Right atrium auricular region (tissue), 2 donors: ENCODE measurements at places on chromosomes 5 and 9. TPM values are rescaled to one million over a fixed set of nuclear protein-coding genes. Genes with fewer than 3 reads are reported as not detected.
A peak's percentile ranks its signal among the peaks of the same experiment; 100 is the strongest.

The FGD3 gene
- 3.3 TPM for total RNA-seq

- no peaks in the 10 kb centered on the region for H3K4me1 ChIP-seq
- no peak overlapping the region for H3K27ac ChIP-seq
- no peak overlapping the region for H3K4me3 ChIP-seq
- H3K36me3 ChIP-seq, result no peaks in the 10 kb centered on the region
- no peaks in the 10 kb centered on the region for H3K27me3 ChIP-seq
These were observed 55.3 kb downstream of the RANBP17 start for GRCh38 chr5:170917113-170917512.

The ARHGEF28 gene
- total RNA-seq, result 2.9 TPM

DNA sequence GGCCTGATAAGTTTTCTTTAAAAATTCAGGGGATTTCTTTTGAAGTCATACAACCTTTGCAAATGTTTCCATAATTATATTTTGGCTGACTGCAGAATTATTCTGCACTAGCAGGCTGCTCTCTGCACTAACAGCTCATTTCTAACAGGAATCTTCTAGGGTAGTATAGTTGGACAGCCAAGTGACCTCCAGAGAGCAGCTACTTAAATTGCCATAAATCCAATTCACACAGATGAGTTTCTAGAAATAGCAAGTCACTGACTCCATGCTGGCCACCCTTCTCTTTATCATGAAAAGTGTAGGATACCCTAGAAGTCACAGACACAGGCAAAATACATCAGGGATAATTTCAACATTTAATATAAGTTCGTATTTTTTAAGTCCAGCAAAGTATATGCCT lies 110.9 kb upstream of the TARS1 start:
- no peaks in the 10 kb centered on the region for H3K4me1 ChIP-seq
- H3K4me3 ChIP-seq, result no peak overlapping the region
- H3K27ac ChIP-seq, result no peak overlapping the region
- DNase-seq, result no peak

DNA sequence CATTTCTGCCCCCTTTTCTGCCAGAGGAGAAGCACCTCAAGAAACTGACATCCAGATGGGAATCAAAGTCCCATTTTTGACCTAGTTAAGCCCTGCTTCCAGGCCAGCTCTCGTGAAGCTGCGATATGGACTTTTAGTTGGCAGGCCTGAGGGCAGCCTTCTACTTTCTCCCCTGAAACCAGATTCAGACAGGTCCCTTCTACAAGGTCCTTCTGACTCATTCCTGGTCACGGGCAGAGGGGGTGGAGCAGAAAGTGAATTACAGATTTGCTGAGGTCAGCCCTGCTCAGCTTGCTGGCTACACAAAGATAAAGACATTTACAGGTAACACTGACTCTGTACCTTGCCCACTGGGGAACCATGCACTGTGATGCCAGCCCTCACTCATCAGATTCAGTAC lies 52.8 kb upstream of the TUT7 start:
- H3K36me3 ChIP-seq, result no peaks in the 10 kb centered on the region
- no peak overlapping the region for H3K27ac ChIP-seq
- peaks cover 11% of the 10 kb centered on the region for H3K4me1 ChIP-seq
- no peaks in the 10 kb centered on the region for H3K27me3 ChIP-seq
- H3K4me3 ChIP-seq, result no peak overlapping the region

GRCh38 chr9:107363516-107364152 lies 80.6 kb downstream of the RAD23B start:
- no peaks in the 10 kb centered on the region for H3K4me1 ChIP-seq
- DNase-seq, result no peak

The CDH9 gene
- total RNA-seq, result not detected

The WNT8A gene
- total RNA-seq, result not detected

DNA sequence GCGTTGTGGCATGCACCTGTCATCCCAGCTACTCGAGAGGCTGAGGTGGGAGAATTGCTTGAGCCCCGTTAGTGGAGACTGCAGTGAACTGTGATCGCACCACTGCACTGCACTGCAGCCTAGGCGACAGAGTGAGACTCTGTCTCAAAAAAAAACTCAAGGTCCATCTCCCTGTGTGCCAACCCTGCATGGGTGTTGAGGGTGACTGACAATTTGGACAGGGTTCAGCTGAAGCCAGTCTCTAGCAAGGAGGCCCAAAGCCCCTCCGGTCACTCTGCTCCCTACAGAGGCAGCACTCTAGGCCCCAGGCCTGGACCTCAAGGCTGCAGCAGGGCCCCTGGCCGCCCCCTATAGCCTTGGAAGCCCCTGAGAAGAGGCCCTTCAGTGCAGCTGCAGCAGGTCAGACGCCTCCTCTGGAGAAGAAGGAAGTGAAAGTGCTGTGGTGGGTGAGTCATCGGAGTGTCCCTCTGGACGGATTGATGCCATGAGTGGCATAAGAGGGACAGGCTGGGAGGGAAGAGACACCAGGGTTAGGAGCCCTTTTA lies 39.2 kb upstream of the NEK6 start:
- H3K4me3 ChIP-seq, result no peak overlapping the region
- H3K36me3 ChIP-seq, result no peaks in the 10 kb centered on the region
- no peak overlapping the region for H3K27ac ChIP-seq
- no peaks in the 10 kb centered on the region for H3K27me3 ChIP-seq
- peaks cover 35% of the 10 kb centered on the region for H3K4me1 ChIP-seq

The RBM22 gene
- total RNA-seq, result 29.5 TPM

- no peaks in the 10 kb centered on the region for H3K27me3 ChIP-seq
- no peaks in the 10 kb centered on the region for H3K36me3 ChIP-seq
- no peaks in the 10 kb centered on the region for H3K4me1 ChIP-seq
- H3K27ac ChIP-seq, result no peak overlapping the region
These were observed 238.1 kb downstream of the FBXL7 start for GRCh38 chr5:15737871-15738664.

The EGFLAM gene
- total RNA-seq, result 8.8 TPM

The OGN gene
- 39.1 TPM for total RNA-seq

GRCh38 chr5:35230038-35230611 lies at the start of gene PRLR:
TSS of gene PRLR (minus strand) at chr5:35230487. CDS start at chr5:35089620, 140,867 bp downstream.
- H3K27me3 ChIP-seq, result no peaks in the 10 kb centered on the region
- DNase-seq, result peak; percentile 66
- peaks cover 13% of the 10 kb centered on the region for H3K4me1 ChIP-seq
- H3K36me3 ChIP-seq, result no peaks in the 10 kb centered on the region
- no peak within 1 kb of the TSS for H3K27ac ChIP-seq

DNA sequence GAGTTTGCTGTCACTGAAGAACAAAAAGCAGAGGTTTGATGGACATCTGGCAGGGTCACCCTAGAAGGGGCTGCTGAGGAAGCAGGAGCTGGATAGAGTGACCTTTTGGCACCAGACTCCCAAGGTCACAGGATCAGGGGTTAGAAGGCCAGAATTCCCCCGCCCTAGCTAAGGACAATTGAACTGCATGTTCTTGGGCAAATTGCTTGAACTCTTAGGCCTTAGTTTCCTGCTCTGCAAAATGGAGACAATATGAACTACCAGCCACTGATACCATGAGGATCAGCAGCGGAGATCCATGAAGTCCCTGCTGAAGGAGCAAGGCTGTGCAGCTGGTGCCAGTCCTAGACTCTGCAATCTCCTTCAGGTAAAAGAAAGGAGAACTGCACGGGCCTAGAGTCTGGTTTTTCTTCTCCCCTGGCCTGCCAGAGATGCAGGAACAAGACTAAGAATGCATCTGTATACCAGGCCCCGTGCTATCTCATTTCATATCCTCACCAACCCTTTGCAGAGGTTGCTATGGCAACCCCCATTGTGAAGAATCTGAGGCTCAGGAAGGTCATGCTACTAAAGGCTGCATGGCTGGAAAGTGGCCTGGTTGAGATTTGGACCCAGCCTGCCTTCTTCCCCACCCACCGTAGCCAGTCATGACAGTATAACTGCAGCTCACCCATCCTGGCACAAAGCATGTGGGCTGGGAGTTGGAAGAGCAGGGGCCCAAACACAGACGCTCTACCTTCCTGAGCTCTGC lies 33.7 kb downstream of the CAMK2A start:
- no peak for DNase-seq
- H3K36me3 ChIP-seq, result no peaks in the 10 kb centered on the region
- no peaks in the 10 kb centered on the region for H3K4me1 ChIP-seq
- no peaks in the 10 kb centered on the region for H3K27me3 ChIP-seq
- H3K27ac ChIP-seq, result no peak overlapping the region

The DMRT2 gene
- total RNA-seq, result not detected

- no peak overlapping the region for H3K4me3 ChIP-seq
- H3K36me3 ChIP-seq, result no peaks in the 10 kb centered on the region
- no peaks in the 10 kb centered on the region for H3K27me3 ChIP-seq
- DNase-seq, result no peak
- H3K4me1 ChIP-seq, result no peaks in the 10 kb centered on the region
These were observed 62.4 kb downstream of the MARCHF3 start for GRCh38 chr5:126967808-126968466.

- no peak for DNase-seq
- H3K4me1 ChIP-seq, result no peaks in the 10 kb centered on the region
- H3K27me3 ChIP-seq, result no peaks in the 10 kb centered on the region
- H3K4me3 ChIP-seq, result no peak overlapping the region
These were observed 2.8 kb upstream of the ADAMTS12 start for GRCh38 chr5:33894566-33894965.

The SLC6A19 gene
- not detected for total RNA-seq

DNA sequence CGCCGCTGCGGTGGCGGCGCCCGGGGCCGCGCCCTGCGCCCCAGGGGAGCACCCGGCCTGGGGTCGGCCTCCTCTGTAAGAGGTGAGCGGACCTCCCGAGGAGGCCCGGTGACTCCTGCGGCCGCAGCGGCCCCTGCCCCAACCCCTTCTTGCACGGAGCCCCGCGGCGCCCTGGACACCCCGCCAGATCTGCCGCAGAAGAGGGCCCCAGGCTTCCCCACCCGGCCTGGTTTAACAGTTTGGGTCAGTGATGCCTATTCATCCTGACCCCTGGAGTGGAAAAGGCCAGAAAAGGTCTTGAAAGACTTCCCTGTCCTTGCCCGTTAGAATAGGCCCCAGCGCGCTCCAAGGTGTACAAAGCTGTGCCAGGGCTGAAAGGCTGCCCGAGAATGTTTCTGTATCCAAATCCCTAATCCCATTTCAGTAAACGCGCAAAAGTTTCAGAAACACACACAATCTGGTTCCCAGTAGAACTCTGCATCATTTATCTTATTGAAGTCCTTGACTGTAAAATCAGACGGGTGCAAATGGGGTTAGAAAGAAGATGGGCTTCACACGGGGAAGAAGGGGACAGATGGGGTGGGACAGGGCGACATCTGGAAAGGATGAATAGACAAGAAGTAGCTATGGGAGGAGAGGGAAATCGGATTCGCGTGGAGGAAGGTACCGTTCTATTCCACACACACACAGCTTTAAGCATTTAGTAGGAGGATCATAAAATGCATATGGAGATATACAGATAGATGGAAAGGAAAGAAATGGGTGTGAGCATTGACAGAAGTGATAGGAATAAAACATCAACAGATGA lies 1.1 kb upstream of the SSBP2 start:
- peak overlapping the region; percentile 94 for H3K4me3 ChIP-seq
- peak overlapping the region; percentile 99 for H3K27ac ChIP-seq
- DNase-seq, result no peak
- H3K36me3 ChIP-seq, result no peaks in the 10 kb centered on the region

The IL3 gene
- not detected for total RNA-seq

- H3K4me1 ChIP-seq, result no peaks in the 10 kb centered on the region
- no peak overlapping the region for H3K27ac ChIP-seq
- H3K4me3 ChIP-seq, result no peak overlapping the region
- DNase-seq, result no peak
- H3K27me3 ChIP-seq, result no peaks in the 10 kb centered on the region
These were observed 75.3 kb downstream of the TMEM167A start for GRCh38 chr5:83001796-83002381.

DNA sequence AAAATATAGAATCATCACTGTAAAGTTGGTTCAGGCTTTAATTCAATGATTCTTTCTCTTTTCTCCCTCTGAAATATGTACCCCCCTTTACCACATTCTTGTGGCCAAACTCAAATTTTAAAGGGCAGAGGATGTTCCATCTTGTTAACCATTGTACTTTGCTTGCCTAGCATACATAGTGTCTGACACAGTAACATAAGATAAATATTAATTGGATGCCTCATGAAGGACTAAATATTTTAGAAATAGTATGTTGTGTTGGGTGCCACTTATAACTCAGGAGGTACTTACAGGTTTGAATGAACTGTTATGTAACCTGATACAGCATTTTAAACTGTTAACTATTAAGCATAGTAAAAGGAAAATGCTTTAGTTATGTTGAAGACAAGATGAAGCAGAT lies 71.5 kb downstream of the NIPBL start:
- no peaks in the 10 kb centered on the region for H3K36me3 ChIP-seq
- no peak overlapping the region for H3K4me3 ChIP-seq
- H3K4me1 ChIP-seq, result peaks cover 55% of the 10 kb centered on the region
- no peaks in the 10 kb centered on the region for H3K27me3 ChIP-seq
- no peak for DNase-seq

The GABRA1 gene
- total RNA-seq, result not detected

DNA sequence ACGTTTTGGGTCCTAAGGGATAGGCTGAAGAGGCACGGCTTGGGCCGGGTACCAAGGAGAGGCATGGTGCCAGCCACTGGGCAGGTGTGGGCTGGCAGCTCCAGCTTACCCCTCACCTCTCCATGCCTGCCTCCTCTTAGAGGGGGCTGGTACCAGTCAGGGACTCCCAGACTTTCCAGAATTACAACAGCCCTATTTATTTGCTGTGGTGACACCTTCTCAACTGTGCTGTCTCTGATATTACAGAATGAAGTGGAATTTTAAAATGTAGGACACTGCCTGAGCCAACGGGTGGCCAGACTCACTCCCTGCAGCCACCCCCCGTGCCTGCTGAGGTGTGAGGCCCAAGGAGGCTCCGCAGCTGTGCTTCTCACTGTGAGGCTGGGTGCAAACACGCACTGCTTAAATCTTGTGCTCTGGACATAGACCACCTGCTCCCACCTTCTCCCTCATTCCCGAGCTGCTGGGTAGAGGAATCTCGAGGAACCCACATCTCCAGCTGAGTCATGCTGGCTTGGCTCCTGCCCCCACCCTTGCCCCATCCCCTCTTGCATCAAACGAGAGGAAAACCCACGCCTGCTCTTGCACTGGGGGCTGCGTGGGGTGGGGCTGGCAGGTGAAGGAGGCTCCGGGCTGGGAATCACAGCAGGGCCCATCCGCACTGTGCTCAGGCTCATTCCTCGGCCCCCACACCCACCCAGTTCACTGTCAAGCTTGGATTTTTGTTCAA lies 47.9 kb downstream of the PRRT1B start:
- H3K27ac ChIP-seq, result no peak overlapping the region
- peaks cover 12% of the 10 kb centered on the region for H3K4me1 ChIP-seq
- no peaks in the 10 kb centered on the region for H3K27me3 ChIP-seq
- H3K4me3 ChIP-seq, result no peak overlapping the region

The CAPSL gene
- total RNA-seq, result not detected
